Suppressor macrophage treated with lipopolysaccharide for 4 hours (primary cell): ENCODE measurements at places on chromosomes 3 and 15.

- no peak for DNase-seq
These were observed 28.1 kb downstream of the OPA1 start for GRCh38 chr3:193621127-193621526.

GRCh38 chr15:98983334-98983733, 24.3 kb downstream of the PGPEP1L start:
- DNase-seq, result peak; percentile 24

GRCh38 chr3:3074551-3075257, 35.5 kb downstream of the IL5RA start:
- no peak for DNase-seq

DNA sequence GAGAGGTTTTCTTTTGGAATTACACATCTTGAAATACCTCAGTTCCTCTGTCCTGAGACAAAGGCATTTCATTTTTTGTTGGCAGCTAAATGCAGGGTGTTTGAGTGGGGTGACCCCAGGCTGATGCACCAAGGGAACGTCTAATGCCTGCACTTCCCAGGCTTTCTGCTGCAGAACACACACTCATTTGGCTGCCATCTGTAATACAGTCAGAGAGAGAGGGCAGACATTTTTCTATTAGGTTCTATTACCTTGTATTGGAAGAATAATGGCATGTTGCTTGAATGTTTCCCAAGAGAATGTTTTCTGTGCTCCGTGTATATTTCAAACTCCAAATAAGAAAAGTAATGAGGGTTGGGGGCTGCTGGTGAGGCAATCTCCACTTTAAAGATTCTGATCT, 87.1 kb downstream of the PTPRG start:
- no peak for DNase-seq

- DNase-seq, result no peak
These were observed 238.6 kb upstream of the SOX14 start for GRCh38 chr3:137525471-137525870.

DNA sequence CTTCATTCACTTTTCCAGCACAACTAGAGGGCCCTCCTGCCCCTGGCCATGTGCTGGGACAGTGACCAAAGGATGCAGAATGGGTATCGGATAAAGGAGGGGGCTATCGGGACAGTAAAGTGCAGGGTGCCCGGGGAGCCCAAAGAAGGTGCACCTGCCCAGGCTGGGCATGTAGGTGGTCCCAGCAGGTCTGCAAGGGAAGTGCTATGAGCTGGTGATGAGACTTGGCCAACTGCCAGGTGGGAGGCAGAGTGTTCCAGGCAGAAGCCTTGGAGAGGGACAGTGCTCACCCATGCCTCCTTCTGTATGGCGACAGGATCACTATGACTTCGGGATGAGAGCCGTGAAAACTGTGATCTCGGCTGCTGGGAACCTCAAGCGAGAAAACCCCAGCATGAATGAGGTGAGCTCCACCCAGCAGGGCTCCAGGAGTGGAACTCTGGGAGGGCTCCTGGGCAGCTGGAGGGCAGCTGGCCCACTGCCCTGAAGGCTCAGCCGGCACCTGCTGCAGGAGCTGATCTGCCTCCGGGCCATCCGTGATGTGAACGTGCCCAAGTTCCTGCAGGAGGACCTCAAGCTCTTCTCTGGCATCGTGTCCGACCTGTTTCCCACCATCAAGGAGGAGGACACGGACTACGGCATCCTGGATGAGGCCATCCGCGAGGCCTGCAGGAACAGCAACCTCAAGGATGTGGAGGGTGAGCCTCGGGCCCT, 48.4 kb downstream of the DNAH1 start:
- DNase-seq, result no peak

DNA sequence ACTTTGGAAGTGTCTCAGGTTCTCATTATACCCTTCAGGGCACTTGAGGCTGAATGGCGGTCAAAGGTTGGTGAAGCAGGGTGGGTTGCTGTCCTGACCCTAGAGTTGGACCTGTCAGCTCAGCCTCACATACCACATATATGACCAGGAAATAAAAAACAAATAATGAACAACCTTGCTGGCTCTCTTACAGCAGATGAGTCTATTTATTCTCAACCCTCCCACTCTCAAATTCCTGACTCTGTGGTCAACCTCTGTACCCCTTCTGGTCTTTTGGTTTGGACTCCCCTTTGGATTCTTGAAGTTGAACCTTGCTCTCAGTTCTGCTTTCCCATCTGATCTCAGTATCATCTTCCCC, 16.9 kb downstream of the PPP2R3A start:
- DNase-seq, result no peak

DNA sequence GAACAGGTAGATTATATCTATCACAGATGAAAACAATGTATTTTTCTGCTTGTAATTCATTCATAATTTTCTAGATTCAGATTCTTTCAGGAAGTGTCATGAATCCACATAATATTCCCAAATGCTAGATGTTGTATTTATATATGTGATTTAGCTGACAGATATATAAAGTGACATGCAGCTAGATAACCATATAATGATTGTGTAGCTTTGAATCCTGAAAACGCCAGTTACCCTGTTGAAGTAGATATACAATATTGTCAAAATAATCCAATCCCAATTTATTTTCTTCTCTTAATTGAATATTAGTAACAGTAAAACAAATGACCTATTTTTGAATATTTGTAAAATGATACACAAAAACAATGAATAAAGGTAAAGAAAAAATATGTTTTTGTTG, 738.4 kb downstream of the CADM2 start:
- DNase-seq, result no peak

DNA sequence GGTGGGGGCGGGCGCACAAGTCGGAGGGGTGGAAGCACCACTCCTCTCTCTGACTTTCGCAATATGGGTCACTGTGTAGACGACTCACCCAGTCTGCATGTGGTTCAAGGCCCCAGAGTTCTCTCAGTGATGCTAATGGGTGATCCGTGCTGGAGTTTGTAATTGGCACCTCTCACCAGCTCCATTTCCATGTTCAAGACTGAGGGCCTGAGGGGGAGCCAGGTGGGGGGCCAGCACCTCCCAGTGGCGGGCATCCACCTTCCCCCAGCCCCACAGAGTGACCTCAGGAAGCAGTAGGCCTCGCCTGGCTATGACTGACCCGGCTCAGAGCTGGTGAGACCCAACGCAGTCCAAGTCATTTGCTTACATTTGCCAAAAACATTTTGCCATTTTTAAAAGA, 230.0 kb upstream of the ST8SIA2 start:
- no peak for DNase-seq

- no peak for DNase-seq
These were observed 7.9 kb downstream of the ZNF280D start for GRCh38 chr15:56725386-56725785.

DNA sequence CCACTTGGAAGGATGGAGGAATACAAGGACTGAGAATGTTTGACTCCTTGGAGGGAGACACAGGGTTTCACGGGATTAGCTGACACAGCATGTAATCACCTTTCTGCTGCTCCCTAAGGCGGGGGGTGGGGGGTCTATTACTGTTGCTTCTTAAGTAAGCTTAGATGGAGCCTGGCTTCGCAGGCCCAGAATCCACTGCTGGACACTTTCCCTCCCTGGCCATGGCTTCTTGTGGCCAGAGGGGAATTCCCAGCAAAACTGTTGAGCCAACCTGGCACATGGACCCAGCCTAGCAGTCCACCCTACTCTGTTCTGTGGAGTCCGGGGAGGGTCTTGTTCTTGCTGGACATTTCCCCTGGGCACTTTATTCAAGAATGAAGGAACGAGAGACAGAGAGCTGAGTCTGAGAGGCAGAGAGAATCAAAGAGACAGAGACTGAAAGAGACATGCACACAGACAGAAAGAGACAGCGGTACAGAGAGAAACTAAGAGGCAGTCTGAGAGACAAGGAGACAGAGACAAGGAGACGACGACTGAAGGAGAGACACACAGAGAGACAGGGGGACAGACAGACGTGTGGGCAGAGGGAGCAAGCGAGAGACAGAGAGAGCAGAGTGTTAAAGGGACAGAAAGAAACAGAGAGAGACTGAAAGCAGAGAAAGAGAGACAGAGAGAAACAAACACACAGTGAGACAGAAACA, 55.6 kb upstream of the DLG1 start:
- DNase-seq, result no peak

GRCh38 chr15:73605759-73606436, 27.3 kb downstream of the NPTN start:
- no peak for DNase-seq

- DNase-seq, result no peak
These were observed 121.8 kb downstream of the AGBL1 start for GRCh38 chr15:86201313-86202008.

GRCh38 chr3:156840826-156841689, 14.9 kb downstream of the LEKR1 start:
- DNase-seq, result no peak

GRCh38 chr15:42267286-42267685, 5.7 kb upstream of the GANC start:
- no peak for DNase-seq

DNA sequence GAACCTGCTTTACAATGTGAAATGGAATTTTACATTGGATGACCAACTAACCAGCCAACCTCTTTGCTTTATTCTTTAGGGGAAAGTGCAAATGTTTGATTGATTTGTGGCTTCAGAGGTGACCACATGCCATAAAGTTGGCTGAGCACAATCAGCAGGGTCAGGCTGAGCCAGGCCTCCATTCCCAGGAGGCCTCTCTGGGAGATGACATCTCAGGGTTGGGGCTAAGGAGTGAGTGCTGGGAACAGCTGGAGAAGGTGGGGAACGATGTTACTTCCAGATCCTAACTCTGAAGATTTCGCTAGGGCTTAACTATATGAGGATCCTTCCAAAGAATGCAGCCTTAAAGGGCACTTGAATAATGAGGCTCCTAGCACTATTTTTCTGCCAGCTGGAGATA, 131.7 kb downstream of the ATP10A start:
- DNase-seq, result no peak

GRCh38 chr3:141280690-141281089, 49.1 kb downstream of the PXYLP1 start:
- no peak for DNase-seq

DNA sequence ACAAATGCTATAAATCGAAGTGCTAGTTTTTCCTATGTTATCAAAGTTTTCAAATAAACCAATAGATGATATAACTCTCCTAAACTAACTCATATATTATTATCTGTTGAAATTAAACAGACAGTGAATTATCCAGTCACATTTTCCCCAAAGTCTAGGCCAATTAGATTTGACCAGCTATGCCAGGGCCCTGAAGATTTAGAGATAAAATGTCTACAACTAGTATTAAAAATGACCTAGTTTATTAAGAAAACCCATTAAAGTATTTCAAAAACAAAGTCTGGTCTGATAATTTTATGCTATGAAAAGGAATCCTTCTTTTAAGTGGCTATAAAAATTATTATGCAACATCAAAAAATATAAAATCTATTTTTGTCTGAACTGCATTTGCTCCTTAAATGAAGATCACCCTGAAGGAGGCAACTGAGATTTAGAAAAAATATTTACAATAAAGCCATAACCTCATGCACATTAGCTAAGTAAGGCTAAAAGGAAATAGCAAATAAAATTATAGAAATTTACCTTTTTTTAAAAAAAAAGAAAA, 83.4 kb upstream of the MEX3B start:
- no peak for DNase-seq

GRCh38 chr15:79641841-79642240, 209.7 kb downstream of the MINAR1 start:
- DNase-seq, result no peak

DNA sequence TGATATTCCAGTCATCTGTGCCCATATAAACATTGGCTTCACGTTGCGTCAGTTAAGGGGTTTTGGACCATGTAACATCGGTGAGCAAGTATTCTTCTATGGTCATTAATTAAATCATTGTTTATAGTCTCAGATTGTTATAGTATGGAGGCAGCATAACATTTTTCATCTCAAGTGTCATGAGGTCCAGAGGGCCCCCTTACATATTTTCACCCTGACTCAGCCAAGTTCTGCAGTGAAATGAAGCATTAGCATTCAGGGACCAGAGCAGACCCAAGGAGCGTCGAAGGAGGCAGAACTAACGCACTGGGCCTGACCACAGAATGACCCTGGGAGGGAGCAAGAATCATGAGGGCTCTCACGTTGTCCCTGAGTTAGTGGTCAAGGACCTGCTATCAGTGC, 171.5 kb downstream of the LRTM1 start:
- DNase-seq, result no peak

DNA sequence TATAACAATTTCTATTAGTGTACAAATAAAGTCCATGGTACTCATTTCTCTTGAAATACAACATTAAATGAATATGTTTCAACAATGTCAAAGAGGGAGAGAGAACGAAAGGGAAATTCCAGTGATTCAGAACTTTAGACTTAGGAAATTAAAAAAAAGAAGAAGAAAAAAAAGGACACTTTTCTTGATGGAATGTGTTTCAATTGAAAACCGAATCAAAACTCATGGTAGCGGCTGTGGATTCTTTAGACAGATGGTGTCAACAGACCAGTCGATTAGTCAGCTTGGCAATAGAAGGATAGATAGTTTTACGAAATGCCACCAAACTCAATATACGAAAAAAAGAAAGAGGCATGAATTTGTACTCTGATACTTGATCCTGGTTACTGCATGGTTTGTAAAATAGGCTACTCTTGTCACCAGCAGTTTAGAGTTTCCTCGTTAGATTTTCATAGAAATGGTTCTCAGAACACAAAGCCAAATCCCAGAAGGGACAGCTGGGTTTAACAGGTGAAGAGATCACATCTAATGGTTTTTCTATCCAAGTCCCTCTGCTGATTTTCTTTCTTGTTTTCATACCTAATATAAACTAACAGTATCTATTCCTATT, 793.5 kb downstream of the ROBO1 start:
- DNase-seq, result no peak

DNA sequence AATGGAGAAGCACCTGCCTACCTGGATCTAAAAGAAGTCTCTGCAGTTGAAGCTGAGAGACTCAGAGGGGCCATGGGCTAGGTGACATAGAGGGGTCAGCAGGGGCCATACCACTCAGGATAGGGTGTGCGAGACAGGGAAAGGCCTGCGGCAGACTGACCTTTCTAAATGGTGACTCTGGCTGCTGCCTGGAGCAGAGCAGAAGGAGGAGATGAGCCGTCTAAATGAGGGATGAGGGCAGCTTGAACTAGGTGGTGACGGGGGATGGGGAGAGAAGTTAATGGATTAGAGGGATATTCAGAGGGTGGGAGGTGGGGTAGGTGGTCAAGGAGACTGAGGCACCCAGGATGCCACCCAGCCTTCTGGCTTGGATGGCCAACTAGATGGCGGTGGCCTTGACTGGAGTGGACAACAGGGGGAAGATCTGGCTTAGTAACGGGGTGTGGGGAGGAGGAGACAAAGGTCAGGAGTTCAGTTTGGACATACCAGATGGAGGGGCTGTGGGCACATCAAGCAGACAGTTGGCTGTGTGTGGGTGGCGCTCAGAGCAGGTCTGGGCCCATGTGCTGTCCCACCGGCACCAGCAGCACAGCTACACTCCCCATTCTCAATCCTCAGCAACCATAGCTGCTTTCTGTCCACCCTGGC, 3.2 kb upstream of the ITIH1 start:
- no peak for DNase-seq

DNA sequence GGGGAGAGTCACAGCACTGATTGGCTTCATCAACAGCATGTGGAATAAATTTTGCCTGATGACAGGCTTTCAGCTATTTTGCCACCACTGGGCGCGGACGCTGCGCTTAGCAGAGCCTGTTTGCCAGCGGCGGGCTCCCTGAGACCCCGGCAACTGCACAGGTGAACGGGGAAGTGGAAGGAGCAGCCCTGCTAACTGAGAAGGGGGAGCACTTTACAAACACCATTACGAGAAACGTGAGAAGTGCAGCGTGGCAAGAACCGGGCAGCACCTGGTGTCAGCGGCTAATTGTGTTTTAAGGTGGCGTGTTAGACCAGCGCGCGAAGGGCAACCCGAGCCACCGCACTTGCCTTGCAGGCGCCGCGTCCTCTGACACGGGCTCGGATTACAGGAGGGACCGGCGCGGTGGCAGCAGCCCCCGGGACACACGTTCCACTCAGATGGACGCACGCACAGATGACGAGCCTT, 307.8 kb upstream of the ARRDC4 start:
- DNase-seq, result no peak
